ENCODE measurements at places on chromosomes 11 and 22.
A peak's percentile ranks its signal among the peaks of the same experiment; 100 is the strongest.

DNA sequence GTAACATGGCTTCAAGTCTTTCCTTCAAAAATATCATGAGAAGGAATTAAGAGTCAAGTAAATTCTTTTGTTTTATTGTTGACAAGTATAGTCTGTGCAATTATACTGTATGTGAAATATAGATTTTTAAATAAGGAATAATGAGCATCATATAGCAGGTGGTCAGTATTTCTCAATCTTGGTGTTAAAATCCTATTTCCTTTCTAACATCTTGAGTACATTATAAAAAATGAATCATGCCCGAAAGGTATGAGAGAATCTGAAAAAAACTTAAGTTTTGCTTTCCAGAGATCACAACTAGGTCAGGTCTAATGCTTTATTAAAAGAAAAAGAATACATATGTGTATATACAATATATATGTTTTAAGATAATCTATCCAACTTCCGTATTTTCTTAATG lies 53.1 kb downstream of the KIF18A start:
- no peak for DNase-seq

DNA sequence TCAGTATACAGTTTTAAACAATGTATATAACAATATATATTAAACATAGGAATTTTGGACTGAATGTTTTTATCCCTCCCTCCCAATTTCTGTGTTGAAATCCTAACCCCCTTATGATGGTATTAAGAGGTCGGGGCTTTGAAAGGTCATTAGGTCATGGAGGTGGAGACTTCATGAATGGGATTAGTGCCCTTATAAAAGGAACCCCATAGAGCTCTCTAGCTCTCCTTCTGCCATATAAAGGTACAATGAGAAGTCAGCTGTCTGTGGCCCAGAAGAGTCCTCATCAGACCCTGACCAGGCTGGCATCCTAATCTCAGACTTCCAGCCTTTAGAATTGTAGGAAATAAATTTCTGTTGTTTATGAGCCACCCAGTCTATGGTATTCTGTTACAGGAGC lies 6.5 kb downstream of the NNMT start:
- no peak for DNase-seq

DNA sequence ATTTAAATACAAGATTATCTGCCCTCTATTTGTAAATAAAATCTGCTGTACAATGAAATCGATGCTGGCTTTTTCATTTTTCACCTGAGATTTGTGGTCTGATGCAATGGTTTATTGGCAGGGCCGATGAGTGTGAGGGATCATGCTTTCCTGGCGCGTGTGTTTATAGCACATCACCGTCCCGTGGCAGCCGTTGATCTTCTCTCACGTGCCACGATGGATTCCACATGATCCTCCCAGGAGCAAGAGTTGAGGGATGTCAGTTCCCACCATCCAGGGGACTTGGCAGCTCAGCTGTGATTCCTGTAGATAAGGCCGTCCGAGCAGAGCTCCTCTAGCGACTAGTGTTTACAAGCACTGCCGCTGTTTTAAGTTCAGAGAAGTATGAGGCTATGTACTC lies 213.7 kb downstream of the TBC1D22A start:
- DNase-seq, result no peak

GRCh38 chr11:133238495-133238894 lies 293.8 kb downstream of the OPCML start:
- no peak for DNase-seq

DNA sequence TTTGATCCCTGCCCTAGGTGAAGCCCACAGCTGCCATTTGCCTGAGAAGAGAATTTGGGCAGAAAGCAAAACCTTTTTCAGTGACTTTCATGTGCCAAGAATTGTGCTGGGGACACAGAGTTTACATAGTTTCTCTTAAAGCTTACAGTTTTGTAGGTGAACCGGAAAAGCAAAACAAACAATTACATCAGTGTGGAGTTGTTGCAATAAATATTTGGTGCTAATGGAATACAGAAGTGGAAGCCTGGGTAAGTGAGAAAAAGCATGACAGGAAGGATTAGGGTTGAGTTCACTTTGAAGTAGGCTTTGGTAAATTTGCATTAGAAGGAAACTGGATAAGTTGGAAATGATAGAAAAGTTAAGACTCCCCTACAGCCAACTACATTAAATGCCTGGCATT lies 82.7 kb downstream of the RASSF10 start:
- DNase-seq, result no peak

DNA sequence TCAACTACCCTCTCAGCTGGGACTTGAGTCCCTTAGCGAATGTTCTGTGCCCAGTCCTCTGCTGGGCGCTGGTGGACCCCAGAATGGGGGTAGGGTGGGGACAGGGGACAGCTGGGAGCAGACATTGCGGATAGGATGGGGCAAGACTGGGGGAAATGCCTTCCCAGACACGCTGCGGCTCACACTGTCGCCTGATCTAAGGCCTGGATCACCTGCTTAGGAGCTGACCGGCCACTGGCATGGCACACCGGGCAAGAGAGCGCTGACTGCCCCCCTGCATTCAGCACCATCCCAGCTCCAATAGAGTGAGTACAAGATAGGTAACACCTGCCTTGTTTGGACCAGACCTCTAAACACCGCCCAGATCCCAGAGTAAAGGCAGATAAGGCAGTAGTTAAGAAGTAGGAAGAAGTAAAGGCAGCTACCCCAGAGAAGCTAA lies 1.4 kb downstream of the ARVCF start:
- no peak for DNase-seq

DNA sequence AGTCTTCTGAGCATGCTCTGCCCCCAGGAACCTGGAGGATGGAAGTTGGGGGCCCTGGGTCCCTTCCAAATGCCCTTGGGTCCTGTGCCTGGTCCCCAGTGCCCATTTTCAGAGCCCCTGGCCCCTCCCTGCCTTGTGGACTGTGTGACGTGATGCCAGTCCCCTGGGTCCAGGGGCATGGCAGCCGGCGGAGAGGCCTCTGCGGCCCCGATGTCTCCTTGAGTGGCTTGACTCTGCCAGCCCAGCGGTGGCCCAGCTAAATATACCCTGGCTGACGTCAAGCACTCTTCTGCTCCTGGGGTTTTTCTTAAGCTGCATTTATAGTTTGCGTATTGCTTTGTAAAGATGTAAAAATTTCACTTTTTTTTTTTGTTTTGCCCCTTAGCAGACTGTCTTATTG lies 35.2 kb upstream of the PARVG start:
- no peak for DNase-seq

DNA sequence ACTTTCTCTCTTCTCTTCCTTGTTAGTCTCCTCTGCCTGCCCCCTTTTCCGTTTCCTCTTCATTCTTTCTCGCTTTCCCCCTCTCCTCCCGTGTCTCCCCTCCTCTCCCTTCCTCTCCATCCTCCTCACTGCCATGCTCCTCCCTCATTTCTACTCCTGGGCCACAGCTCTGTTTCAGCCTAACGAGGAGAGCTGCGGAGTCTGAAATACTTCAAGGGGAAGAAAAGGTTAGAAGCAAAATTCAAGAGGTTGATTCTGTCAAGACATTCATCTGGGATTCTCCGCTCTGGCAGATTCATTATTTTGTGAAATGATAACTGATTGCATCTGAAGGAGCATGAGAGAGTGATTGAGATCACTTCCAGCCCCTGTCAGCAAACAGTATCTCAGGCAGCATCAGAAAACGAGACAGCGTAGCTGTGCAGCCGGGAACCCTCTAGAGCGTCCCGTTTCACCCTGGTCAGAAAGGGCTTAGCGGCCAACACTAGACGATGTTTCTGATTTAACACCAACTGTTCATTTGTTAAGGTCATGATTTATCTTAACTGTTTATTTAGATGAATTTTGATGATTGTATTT lies 279.3 kb upstream of the B3GAT1 start:
- DNase-seq, result no peak

DNA sequence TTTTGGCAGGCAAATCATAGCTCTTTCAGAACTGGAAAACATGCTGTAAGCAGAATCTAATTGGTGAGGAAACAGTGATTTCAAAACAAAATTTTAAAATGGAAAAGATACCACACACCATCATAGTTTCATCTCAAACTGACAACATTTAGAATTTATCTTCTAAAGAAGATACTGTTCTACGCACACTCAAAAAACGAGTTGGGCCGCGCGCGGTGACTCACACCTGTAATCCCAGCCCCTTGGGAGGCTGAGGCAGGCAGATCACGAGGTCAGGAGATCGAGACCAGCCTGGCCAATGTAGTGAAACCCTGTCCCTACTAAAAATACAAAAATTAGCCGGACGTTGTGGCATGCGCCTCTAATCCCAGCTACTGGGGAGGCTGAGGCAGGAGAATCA lies 44.2 kb upstream of the ADSL start:
- no peak for DNase-seq

GRCh38 chr11:110513259-110513801 lies 83.6 kb downstream of the FDX1 start:
- DNase-seq, result no peak

DNA sequence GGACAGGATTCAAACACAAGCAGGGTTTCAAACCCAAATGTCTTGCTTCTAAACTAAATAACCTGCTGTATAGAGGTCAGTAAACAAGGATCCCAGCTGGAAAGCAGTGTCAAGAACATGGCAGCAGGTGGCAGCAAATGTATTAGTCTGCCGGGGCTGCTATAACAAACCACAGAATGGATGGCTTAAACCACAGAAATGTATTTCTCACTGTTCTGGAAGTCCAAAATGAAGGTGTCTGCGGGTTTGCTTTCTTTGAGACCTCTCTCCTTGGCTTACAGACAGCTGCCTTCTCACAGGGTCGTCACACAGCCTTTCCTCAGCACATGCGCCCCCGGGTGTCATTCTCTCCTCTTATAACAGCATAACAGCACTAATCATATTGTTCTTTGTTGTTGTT lies 65.1 kb upstream of the LRRC55 start:
- peak; percentile 42 for DNase-seq

DNA sequence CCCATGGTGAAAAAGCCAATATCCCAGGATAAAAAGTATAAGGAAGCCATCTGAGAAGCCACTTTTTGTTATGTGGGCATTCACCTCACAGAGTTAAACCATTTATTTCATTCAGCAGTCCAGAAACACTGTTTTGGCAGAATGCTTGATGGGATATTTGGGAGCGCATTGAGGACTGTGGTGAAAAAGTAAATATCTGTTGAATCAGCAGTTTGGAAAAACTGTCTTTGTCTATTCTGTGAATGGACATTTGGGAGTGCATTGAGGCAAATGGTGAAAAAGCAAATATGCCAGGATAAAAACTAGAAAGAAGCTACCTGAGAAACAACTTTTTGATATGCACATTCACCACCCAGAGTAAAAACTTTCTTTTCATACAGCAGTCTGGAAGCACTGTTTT lies 276.2 kb upstream of the TRIM48 start:
- no peak for DNase-seq

GRCh38 chr11:44608991-44609782 lies 43.7 kb downstream of the CD82 start:
- DNase-seq, result peak; percentile 44

GRCh38 chr11:102216433-102217075 lies 100.7 kb upstream of the BIRC3 start:
- DNase-seq, result no peak

DNA sequence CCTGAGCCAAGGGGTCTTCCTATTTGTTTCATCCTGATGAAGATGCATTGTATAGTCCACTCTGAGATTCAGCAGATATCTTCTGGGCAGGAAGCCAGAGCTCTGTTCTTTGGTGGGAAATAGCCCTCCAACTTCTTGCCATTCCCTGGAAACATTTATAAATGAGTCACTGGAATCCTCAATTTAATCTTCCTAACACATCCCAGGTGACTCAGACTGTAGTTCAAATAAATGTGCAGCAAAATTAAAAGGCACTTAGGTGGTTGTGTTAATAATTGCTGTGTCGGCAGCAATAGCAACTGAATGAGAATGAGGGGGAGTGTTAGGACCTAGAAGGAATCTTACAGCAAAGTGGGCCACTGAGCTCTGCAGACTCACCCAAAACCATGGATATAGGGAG lies 108.6 kb downstream of the INSC start:
- DNase-seq, result no peak

DNA sequence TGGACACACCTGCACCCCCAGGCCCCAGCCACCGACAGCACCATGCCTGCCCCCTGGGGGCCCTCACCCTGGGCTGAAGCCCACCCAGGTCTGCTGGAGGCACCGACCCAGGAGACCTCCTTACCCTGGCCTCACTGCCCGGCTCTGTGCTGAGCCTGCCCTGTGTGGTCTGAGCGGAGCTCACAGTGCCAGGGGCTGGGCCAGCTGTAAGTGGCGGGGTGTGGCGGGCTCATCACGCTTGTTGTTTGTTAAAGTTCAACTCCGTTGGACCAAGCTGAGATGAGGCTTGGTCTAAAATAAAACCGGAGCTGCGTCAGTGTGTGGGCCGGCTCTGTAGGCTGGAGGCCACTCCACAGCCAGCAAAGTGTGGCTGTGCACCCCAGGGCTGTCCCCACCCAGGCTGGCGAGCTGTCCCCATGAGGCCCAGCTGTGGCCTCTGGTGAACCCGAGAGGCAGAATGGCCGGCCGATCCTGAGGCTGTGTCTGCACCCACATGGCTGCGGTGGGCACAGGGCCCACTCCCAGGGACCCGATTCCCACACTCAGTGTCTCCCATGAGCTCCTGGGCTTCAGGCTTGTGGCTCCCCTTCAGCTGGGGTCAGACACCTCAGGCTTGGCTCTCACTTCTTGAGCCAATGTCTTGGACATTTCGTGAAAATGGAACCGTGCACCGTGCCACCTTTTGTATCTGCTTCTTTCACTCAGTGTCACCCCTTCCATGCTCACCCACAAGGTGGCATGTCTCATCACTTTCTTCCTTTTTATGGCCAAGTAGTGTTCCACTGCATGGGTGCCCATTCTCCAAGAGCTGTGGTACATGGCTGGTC lies 137.9 kb downstream of the CTTN start:
- no peak for DNase-seq

- no peak for DNase-seq
Measured at GRCh38 chr11:122714484-122714883, 59.0 kb downstream of the UBASH3B start.

DNA sequence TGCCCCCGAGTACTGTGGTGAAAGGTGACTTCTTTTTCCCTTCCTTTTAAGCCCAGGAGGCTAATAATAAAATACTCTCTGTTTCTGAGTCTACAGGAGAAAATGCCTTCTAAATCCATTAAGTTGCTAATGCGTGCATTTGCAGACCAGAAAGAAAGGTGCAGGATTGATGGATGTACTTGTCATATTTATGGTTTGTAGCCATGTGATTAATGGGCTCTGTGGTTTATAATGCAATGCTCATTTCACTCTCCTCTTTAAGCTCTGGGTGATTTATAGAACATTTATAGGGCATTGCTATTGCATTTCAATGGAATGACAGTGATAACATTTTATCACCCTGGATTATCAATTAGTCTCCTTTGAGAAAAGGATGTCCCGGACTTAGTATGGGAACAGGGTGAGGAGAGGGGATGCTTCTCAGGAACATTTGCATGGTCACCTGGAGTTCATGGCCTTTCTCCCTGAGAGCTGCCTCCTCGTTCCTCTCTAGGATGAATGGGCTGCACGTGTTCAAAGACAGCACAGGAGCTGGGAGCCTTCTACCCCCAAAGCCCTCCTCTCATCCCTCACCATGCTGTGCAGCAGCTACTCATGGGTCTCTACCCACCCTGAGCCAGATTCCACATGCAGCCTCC lies 82.8 kb upstream of the HMGXB4 start:
- no peak for DNase-seq

- DNase-seq, result no peak
Measured at GRCh38 chr11:12066799-12067508, 43.4 kb upstream of the MICAL2 start.

Data from activated naive CD4-positive, alpha-beta T cell treated with anti-CD3 and anti-CD28 coated beads for 36 hours (primary cell).